Fibroblast of lung (primary cell): ENCODE measurements at places on chromosomes 5 and 9. TPM values are rescaled to one million over a fixed set of nuclear protein-coding genes. Genes with fewer than 3 reads are reported as not detected.

BTNL3 gene
- not detected in 2 replicates for total RNA-seq

MRPL36 gene
- total RNA-seq, result 47.9 and 58.0 TPM in 2 replicates

ADAMTS19 gene
- total RNA-seq, result 0.33 TPM in 1 of 2 replicates, not detected in the other

SHISAL2B gene
- total RNA-seq, result not detected in 2 replicates

LECT2 gene
- total RNA-seq, result not detected in 2 replicates

CARD6 gene
- total RNA-seq, result 12.7 and 14.4 TPM in 2 replicates

INSYN2B gene
- 2.8 and 3.6 TPM in 2 replicates for total RNA-seq

SERF1B gene
- total RNA-seq, result 14.6 and 19.8 TPM in 2 replicates

PCDH12 gene
- total RNA-seq, result under 0.01 TPM in 1 of 2 replicates, not detected in the other

TRAF1 gene
- total RNA-seq, result 2.6 and 3.8 TPM in 2 replicates

POU5F2 gene
- 0.51 and 0.66 TPM in 2 replicates for total RNA-seq

FGFR4 gene
- total RNA-seq, result 12.6 and 13.6 TPM in 2 replicates

SMIM23 gene
- not detected in 2 replicates for total RNA-seq
